ENCODE measurements at places on chromosomes 12 and 14. TPM values are rescaled to one million over a fixed set of nuclear protein-coding genes. Genes with fewer than 3 reads are reported as not detected.

The MUCL1 gene
- total RNA-seq, result not detected

The BEST3 gene
- 0.03 TPM for total RNA-seq

The DIO2 gene
- total RNA-seq, result 0.03 TPM

The GLIPR1L1 gene
- not detected for total RNA-seq

The LIN7A gene
- total RNA-seq, result not detected

The SLC25A21 gene
- total RNA-seq, result 0.24 TPM

The PLEKHH1 gene
- 3.5 TPM for total RNA-seq

The KCNK10 gene
- 0.11 TPM for total RNA-seq

The HEBP1 gene
- total RNA-seq, result 20.5 TPM

The LYZ gene
- total RNA-seq, result not detected

The TDRD9 gene
- total RNA-seq, result 1.6 TPM

The SPIC gene
- not detected for total RNA-seq

The KLRC1 gene
- not detected for total RNA-seq

DNA sequence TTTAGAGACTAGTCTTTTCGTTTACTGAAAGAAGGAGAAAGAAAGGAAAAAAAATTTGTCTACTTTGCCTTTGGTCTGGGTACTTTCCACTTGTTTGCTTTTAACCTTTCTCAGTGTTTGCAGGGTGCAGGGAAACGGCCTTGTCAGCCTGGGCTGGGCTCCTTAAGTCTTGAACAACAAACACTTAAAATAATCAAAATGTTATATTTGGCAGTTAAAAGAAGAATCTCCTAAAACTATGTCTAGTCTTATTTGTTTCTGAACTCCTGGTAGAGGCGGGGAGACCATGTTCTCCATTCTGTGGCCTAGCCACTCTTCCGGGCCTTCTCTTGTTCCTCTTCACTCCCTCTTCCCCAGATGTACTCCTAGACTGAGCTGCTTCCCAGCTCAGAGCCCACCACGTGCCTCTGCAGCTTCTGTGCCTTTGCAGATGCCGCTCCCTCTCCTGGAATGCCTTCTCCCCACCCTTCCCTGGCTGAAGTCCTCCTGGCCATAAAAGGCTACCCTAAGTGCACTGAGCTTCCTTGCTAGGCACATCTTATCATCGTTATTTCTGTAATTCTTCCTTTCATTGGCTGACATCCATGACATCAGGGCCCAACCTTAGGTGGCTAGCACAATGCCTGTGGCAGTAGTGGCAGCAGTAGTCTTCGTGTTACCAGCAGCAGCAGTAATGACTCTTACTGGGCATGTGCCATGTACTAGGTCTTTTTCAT is 432.9 kb downstream of the ZFP36L1 start:
- DNase-seq, result peak; percentile 31

GRCh38 chr12:57487055-57487596 is 742 bp upstream of the MARS1 start:
- no peak for DNase-seq

DNA sequence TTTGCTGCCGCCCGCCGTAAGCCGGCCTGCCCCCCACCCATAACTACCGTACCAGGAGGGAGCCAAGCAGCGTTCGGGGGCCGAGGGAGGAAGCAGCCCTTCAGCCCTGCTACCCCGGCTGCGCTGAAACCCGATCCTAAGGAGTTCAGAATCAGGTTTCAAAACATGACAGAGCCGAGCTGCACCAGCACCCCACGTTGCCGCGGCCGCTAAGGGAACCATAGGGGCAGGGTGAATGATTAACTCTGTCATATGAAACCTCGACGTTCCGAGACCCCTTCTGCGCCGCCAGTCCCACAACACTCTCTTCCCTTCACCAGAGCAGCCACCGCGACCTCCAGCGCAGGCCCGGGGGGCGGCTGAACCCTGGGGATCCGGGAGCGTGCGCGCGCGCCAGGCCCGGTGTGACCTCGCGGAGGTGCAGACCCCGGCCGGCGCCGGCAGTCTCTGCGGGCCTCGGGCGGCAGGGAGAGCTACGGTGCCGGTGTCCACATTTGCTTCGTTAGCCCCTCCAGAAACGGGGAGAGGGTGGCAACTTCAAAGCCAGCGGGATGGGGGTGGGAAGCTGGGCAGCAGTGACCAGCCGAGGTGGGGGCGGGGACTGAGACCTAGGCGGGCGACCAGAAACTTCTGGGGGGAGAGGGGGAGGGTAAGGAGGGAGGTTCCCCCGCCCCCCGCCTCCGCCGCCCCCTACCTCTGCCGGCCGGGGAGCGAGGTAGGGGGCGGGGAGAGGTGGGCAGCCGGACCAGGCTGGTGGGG is 1.6 kb downstream of the SIX4 start:
- DNase-seq, result peak; percentile 59

- no peak for DNase-seq
Observed at GRCh38 chr14:70789961-70790360, 19.4 kb downstream of the MAP3K9 start.

GRCh38 chr12:80196419-80196818 is 97.1 kb downstream of the OTOGL start:
- DNase-seq, result no peak

GRCh38 chr14:33375786-33376185 is 437.1 kb downstream of the NPAS3 start:
- DNase-seq, result no peak

DNA sequence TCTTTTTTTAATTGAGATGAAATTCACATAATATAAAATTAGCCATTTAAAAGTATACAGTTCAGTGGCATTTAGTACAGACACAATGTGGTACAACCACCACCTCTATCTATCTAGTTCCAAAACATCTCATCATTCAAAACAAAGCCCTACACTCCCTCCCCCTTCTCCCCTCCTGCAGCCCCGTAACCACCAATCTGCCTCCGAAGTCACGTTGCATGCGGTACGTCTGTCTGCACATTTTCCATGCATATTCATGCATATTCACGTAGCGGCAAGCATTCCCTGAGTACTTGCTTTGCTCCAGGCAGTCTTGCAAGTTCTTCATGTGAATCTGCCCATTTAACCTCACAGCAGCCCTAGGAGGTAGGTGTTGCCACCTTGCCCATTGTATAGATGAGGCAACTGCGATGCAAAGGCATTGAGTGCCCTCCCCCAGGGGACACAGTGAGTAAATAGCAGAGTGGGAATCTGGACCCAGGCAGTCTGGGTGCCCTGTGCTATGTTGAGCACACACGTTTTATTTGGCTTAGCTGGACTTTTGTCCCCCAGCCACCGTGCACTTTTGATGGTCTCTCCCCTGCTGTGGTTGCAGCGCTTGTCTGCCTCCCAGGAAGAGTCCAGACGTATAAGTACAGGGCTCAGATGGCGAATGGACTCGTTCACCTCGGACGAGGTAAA is 43.4 kb downstream of the RIN3 start:
- DNase-seq, result no peak

DNA sequence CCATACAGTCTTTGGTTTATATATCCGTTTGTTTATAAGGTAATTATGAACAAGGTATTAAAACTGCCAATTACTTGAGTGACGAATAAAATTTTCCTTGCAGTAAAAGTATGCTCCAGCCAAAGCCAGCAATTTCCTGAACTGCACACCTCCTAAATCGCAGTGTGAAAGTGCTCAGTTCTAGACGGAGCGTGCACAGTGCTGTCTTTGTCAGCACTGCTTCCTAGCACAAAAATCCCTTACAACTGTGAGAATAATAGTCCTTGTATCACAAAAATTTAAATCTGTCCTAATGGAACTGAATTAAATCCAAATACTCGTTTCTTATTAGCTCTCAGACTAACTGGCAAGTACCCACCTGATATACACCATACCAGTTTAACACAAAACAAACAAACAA is 26.3 kb downstream of the LRIG3 start:
- DNase-seq, result no peak

DNA sequence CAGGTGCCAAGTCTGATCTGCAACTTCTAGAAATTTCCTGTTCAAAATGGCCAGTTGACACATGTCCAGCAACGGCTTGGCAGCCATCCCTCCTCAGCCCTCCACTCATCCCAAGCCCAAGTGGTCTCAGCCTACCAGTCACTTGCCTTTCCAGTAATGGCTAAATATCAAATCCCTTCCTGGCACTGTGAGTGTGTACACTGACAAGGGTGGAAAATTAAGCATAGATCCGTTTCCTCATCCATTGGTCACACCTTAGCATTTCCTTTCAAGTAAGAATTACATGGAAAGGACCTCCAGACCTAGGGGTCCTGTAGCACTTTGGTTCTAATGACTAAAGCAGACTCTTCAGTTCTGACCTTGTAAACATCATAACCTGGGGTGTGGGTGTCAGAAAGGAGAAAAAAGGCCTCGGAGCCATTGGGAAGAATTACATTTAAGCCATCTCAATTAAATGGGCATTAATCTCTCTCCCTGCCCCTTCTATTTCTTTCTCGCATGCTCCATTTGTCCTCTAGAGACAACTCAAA is 15.4 kb downstream of the LLPH start:
- DNase-seq, result no peak

DNA sequence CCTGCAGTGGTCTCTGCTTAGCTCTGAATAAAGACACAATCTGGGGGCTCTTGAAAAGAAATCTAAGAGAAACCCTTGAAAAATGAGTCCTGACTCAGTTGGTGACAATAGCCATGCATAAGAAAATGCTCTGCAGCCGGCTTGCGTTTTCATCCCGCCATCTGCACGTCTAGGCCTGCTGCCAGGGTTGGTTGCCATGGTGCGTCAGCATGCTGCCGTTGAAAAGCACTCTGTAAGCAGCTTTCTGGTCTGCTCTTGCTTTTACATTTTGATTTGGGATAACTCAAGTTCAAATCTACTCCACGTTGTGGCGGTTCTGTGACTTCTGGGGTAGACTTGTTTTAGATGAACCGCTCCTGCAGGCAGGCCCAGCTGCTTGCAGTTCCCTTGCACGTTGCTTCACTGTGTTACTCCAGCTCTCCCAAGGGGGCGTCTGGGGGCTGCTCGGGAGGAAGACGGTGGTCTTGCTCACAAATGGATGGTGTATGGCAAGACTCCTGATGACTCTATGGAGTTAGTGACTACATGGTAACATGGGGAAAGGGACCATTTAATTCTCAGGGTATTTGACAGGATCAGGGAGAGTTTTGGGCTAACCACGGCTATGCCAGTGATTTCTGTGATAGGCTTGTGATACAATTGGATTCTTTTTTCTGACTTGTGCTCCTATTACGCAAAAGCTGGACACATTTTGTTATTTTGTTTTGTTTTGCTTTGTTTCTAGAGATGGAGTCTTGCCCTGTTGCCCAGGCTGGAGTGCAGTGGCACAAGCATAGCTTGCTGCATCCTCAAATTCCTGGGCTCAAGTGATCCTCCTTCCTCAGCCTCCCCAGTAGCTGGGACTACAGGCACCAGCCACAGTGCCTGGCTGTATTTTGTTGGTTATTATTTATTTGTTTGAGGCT is 15.8 kb downstream of the WNT5B start:
- no peak for DNase-seq

GRCh38 chr12:47867495-47867941 is 37.3 kb downstream of the VDR start:
- peak; percentile 54 for DNase-seq

GRCh38 chr14:86712727-86713126 is 1182.8 kb downstream of the FLRT2 start:
- peak; percentile 71 for DNase-seq

- DNase-seq, result no peak
Observed at GRCh38 chr14:76123426-76124225, 28.1 kb upstream of the GPATCH2L start.

- no peak for DNase-seq
Observed at GRCh38 chr12:79973801-79974200, 38.9 kb upstream of the PPP1R12A start.

DNA sequence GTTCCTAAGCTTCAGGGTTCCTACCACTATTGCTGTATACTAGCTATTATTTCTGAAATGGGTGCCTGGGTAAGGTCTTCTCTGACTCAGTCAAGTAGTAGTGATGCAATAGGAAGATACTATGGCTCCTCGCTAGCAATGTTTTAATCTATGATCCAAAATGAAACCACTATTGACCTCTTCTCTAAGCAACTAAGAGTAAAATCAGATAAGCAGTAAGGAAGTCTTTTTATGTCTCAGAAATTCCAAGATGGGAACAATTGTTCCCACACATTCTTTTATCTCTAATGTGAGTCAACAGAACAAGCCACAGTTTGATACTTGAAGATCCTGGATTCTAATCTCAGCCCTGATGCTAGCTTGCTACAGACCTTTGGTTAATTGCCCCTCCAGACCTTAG is 45.1 kb downstream of the AREL1 start:
- no peak for DNase-seq

DNA sequence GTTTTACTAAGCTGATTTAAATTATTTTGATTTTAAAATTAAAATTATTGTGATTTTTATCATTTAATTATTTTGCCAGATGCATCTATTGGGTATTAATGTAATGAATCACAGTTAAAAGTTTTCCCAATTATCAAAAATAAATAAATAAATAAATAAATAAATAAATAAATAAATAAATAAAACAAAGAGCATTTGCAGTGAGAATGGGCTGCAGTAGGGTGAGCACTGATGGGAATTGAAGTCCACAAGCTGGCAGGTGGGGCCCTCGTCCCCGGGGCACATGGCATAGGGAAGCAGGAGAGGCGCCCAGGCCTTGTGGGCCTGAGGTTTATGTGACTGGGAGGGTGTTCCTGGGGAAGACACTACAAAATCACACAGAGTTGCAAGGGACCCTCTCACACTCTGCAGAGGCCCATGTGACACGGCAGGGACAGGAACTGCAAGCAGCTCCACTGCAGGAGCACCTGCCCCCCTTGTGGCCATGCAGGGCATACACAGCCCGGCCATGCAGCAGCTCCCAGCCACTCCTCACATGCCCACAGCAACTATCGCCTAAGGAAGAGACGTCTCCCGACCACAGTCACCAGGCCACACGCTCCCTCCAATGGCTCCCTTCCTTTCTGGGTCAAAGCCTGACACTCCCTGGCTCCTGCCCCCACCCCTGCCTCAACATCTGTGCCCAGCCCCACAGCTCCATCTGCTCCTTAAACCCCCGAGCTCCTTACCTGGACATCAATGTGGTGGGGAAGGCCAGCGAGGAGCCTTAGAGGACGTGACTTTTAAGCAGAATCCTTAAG is 256.3 kb upstream of the SFSWAP start:
- no peak for DNase-seq

GRCh38 chr12:120583478-120584030 is 2.4 kb upstream of the POP5 start:
- peak; percentile 31 for DNase-seq

- DNase-seq, result no peak
Observed at GRCh38 chr12:57737467-57738460, 778 bp downstream of the AGAP2 start.

DNA sequence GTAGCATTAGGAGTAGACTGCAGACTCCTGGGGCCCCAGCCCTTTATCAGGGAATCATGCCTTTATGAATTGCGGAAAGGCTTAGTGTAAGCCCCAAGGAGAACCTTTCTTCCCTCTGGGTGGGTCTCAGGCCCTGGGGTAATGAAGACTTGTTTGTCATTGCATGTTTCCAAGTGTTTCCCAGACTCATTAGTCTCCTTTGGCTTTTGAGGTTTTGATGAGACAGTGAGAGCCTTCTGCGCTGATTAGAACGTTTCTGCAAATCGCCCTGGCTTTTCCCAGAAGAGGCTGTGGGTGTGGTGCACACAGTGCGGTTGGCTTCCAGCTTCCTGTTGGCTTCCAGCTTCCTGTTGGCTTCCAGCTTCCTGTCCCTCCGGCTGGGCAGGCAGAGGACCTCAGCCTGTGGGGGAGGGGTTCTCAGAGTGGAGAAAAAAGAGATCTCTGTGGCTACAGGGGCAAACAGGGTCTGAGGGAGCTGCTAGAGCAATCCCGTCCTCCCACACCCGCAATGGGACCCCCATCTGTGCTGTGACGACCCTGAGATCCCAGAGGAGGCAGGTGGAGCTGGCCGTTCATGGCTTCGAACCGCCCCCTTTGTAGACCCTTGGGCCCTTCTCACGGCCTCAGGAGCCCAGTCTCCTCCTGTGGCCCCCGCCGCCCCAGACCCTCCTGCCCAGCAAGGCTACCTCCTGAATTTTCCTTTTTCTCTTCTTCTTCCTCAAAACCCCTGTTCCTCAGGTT is 42.1 kb downstream of the GPR68 start:
- no peak for DNase-seq
